ENCODE measurements at places on chromosomes 4 and X.

DNA sequence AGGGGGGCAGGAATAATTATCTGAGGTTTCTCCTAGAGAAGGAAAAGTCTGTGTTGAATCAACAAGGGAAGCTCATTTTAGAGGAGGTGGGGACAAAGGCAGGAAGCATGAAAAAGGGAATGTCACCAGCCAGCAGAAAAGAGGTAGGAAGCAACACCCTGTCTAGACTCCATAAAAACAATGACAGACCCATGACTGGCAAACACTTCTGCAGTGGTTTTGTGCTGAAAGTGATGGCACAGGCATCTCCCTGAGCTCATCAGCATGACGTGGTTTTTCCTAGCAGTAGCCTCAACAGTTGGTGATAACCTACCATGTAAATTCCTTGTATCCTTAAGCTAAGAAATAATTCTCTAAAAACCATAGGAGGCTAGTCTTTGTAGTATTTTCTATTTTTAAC, 110.7 kb upstream of the GALNT7 start:
- DNase-seq = no peak

DNA sequence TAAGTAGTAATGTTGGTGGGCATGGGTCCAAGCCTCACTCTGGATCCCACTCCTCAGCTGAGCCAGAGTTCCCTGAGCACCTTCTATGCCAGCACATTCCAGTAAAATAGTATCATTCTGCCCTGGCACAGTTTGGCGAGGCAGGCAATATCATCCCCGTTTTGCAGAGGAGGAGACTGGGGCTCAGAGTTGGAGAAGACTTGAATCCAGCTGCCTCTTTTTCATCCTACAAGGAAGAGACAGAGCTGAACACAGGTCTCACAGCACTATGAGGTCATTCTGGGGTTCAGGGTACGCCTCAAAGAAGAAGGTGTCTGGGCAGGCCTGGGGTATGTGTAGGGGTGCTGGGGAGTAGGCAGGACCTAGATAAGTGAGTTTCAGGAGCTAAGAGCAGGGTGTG, 103.9 kb upstream of the STX18 start:
- no peak for DNase-seq

GRCh38 chrX:149707147-149707901, 4.5 kb upstream of the MAGEA11 start:
- no peak for DNase-seq

GRCh38 chr4:24865401-24865800, 47.4 kb downstream of the CCDC149 start:
- DNase-seq = no peak

- no peak for DNase-seq
These were observed 37.2 kb downstream of the MAP9 start for GRCh38 chr4:155339588-155339987.

- DNase-seq = no peak
These were observed 492.1 kb upstream of the SMIM31 start for GRCh38 chr4:164261831-164262230.
